ENCODE measurements at places on chromosomes 4 and X.

DNA sequence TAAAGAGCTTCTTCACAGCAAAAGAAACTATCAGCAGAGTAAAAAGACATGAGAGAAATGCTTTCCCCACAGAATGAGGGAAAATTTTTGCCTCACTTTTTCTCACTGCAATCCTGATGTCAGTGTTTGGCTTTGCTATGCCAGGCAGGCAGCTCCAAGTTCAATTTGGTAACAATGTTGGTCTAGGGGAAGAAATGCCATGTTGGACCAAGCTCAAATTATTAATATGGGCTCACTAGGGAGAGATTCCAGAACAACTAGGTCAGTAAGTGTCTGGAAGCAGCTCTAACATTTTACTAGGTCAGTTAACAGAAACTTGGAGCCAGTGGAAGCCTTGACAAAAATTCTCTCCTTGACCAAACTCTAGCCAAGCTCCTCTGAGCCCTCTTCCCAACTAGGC is 95.4 kb downstream of the NAF1 start:
- DNase-seq: no peak

- no peak for DNase-seq
Measured at GRCh38 chrX:109839694-109840567, 106.9 kb upstream of the ACSL4 start.

GRCh38 chrX:72045552-72046277 is 86.0 kb downstream of the RTL5 start:
- DNase-seq: no peak

DNA sequence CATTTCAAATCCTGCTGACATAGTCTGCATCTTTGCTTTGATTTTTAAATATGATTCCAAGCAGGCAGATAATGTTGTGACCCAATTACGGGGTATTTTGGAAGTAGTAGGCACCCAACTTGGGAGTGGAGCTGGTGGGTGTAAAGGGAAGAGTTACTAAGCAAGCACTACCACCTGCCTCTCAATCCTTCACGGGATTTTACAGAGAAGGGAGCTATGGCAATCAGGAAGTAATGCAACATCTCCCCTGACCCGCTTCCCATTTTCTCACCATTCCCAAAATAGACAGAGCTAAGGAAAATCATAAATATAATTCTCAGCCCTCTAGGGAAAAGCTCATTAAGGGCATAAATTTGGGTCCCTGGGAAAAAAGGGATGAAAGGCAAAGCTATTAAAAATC is 9.2 kb downstream of the APBB2 start:
- DNase-seq: no peak

DNA sequence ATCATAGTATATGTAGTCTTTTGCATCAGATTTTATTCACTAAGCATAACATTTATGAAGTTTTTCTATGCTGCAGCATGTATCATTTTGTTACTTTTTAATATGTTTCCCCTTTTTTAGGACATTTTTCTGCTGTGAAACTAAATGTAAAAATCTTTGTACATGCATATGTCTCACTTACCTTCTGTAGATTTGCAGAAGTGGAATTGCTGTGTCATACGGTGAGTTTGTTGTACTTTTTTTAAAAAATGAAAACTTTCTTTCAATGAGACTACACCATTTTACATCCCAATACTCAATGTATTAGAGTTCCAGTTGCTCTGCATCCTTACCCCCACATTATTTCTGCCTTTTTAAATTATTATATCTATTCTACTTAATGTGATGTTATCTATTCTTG is 868.9 kb downstream of the PDHA2 start:
- no peak for DNase-seq

DNA sequence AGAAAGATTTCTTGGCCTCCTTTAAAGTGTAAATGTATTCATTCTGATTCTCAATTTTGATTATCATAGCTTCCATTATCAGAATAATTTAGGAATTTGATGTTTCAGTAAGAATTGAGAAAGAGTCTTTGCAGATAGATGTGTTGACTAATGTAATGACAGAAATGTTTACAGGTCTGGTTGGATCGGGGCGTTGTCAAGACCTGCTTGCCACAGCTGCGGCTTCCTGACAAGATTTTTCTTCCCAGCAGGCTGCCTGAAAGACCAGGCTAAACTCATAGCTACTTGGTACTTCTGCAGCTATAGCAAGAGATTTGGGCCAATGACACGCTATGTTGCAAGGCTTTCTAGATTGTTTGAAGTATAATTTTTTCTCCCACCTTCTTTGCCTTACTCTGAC is 91.5 kb upstream of the ANKRD50 start:
- DNase-seq: no peak

DNA sequence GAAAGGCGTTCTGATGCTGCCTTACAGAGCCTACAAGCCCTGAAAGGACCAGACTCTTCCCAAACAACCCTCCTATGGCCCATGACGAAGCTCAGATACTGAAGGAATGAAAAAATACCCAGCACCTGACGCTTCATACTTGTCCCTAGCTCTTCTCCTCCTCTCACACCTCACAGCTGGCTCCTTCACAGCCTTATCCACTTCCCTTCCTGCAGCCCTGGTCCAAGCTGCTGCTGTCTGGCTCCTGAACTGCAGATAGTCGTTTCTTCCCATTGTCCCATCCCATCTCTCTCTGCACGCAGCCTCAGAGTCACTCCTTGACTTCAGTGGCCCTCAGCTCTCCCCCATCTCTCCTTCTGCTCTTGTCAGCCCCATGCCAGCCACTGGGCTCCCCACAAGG is 56.6 kb downstream of the FAM193A start:
- DNase-seq: no peak

DNA sequence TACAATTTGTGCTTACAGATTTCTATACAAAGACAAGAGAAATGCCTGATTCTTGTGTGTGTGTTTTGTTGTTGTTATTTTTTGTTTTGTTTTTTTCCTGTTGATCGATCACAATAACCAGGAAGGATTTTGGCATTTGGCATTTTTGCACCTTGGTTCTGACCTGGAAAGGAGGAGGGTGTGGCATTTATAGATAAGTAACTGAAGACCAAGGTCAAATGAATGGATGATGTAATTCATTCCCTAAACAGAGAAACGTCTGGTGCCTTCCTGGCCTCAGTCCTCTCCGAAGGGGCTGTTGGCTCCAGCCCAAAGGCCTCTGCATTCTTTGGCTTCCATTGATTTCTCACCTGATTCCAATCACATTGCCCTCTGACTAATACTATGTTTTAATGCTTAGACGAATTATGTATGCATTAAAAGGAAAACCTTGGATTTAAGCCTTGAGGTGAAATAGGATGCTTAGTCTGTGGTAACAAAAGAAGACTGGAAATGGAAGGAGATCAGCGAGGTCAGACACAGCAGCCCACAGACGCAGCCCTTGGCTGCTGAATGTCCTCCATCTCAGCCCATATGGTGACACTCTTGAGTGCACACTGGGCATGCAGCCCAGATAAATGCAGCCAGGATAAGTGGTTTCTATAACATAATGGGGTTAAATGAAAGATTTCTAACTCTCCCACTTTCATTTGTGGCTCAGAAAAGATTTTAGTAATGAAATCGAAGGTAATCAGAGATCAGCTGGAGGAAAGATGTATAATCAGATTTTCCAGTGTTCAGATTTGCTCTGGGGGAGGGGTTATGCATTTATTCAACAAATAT is 60.5 kb upstream of the TRIM2 start:
- no peak for DNase-seq

Measured in osteoblast (primary cell).